ENCODE measurements at places on chromosomes 13 and 19.

GRCh38 chr19:19464339-19465098 lies 50.8 kb downstream of the TSSK6 start:
- DNase-seq: no peak

DNA sequence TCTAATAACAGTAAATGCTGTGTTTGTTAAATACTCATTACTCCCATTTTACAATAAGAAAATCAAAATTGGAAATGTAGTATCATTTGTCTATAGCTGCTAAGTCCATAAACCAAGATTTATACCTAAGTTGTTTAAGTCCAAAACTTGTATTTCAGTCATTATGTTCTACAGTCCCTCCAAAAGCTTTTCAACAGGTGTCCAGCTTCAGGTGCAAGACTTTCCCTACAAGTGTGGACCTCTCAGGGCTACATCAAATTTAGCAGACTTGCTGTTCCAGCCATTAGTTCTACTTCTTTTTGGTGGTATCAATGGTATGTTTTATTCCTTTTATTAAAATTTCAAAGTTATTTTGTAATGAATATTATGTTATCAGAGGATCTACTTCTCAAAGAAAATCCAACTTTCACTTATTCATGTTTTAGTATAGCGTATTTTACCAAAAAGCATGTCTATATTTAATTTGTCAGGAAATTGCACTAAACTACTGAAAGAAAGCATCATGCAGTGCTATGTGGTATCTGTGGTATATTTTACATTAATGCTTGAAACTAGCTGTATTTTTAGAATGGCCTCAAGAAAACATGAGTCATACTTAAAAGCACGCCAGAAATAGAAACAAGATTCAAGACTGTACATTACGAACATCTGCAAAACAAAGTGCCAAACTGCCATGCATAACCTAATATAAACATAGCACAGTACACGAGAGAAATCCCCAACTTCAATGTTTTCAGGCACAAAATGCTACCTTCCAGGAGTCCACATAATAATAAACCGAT lies 44.5 kb downstream of the VWA8 start:
- peak; percentile 73 for DNase-seq

- no peak for DNase-seq
These were observed 48.6 kb upstream of the GTF3A start for GRCh38 chr13:27375686-27376326.

GRCh38 chr13:114298866-114299265 lies 15.4 kb upstream of the CHAMP1 start:
- DNase-seq: no peak

GRCh38 chr19:35461060-35461459 lies 13.0 kb downstream of the FFAR2 start:
- no peak for DNase-seq

DNA sequence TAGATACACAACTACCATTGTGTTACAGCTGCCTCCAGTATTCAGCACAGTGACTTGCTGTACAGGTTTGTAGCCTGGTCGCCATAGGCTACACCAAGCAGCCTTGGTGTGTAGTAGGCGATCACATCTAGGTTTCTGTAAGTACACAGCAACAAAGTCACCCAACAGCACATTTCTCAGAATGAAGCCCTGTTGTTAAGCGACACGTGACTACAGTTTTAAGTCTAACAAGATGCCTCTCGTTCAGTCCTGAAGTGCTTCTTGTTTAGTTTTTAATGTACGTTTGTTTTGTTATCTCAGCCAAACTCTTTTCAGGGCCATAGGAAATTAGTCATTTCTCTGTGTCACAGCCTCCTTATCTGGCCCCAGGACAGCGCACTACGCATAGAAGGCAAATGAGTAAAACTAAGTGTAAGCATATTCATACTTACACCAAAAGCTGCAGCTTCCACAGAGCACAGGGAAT lies 50.0 kb upstream of the GPR183 start:
- DNase-seq: no peak

Measured in brain pericyte (primary cell).